Spleen (tissue), 13 donors: ENCODE measurements at places on chromosomes 2 and 18. TPM values are rescaled to one million over a fixed set of nuclear protein-coding genes. Genes with fewer than 3 reads are reported as not detected.

DNA sequence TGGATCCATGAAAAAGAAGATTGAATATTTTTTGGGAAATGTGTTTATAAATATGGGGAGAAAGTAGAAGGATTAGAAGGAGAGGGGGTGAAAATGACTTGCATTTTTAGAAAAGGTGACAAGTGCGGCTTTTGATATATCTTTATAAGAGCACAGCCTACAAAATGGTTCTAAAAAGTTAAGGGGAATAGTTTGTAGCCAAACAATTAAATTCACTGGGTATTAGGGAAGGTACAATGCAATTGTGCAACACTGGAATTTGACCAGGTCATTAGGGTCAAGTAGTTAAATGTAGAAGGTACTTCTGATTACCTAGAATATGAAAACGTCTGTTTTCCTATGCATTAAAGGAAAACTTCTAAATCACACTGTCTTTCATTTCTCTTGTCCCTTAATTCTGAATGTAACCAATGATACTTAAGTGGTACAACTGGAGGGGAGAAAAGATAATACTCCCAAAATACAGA is 44.5 kb upstream of the SERTAD2 start:
- DNase-seq, result no peak
- peak overlapping the region; percentile 39 for H3K27ac ChIP-seq
- no peaks in the 10 kb centered on the region for H3K36me3 ChIP-seq
- peaks cover 53% of the 10 kb centered on the region for H3K4me1 ChIP-seq
- no peaks in the 10 kb centered on the region for H3K27me3 ChIP-seq

DNA sequence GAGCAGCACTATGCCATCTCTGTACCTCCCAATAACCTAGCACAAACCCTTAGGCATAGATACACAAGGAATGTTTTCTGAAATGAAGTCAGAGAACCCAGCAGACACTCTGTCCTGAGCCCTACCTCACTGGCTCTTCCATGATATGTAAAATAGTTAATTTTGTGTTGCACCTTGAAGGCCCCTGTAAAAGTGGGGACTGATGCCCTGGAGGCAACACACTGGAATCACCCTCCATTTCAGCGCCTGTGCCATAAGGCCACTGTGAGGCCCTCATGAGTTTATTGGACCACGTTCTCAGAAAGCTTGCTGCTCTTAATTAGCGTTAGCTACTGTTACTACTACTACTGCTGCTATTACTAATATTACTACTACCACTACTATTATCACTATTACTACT is 670.1 kb upstream of the SOX11 start:
- H3K27me3 ChIP-seq, result no peaks in the 10 kb centered on the region
- no peak for DNase-seq
- H3K4me1 ChIP-seq, result no peaks in the 10 kb centered on the region
- no peaks in the 10 kb centered on the region for H3K36me3 ChIP-seq

- H3K4me3 ChIP-seq, result no peak overlapping the region
- H3K27ac ChIP-seq, result no peak overlapping the region
- DNase-seq, result no peak
- peaks cover 7% of the 10 kb centered on the region for H3K4me1 ChIP-seq
- no peaks in the 10 kb centered on the region for H3K27me3 ChIP-seq
- H3K36me3 ChIP-seq, result no peaks in the 10 kb centered on the region
Measured at GRCh38 chr2:17758118-17758517, 4.2 kb downstream of the GEN1 start.

The TSPYL6 gene
- total RNA-seq, result 0.14 TPM

The STARD6 gene
- total RNA-seq, result not detected

- no peak for DNase-seq
- peak overlapping the region; percentile 43 for H3K27ac ChIP-seq
- no peak overlapping the region for H3K4me3 ChIP-seq
- peaks cover 38% of the 10 kb centered on the region for H3K36me3 ChIP-seq
- H3K27me3 ChIP-seq, result no peaks in the 10 kb centered on the region
Measured at GRCh38 chr2:43255296-43255910, 29.0 kb upstream of the ZFP36L2 start.

- no peaks in the 10 kb centered on the region for H3K4me1 ChIP-seq
- H3K4me3 ChIP-seq, result no peak overlapping the region
- H3K36me3 ChIP-seq, result no peaks in the 10 kb centered on the region
- no peaks in the 10 kb centered on the region for H3K27me3 ChIP-seq
Measured at GRCh38 chr2:171547256-171547655, 25.0 kb downstream of the CYBRD1 start.

- no peak overlapping the region for H3K4me3 ChIP-seq
- H3K27ac ChIP-seq, result no peak overlapping the region
- H3K4me1 ChIP-seq, result no peaks in the 10 kb centered on the region
- no peaks in the 10 kb centered on the region for H3K36me3 ChIP-seq
- no peak for DNase-seq
Measured at GRCh38 chr18:63585988-63586387, 1.2 kb upstream of the SERPINB13 start.

DNA sequence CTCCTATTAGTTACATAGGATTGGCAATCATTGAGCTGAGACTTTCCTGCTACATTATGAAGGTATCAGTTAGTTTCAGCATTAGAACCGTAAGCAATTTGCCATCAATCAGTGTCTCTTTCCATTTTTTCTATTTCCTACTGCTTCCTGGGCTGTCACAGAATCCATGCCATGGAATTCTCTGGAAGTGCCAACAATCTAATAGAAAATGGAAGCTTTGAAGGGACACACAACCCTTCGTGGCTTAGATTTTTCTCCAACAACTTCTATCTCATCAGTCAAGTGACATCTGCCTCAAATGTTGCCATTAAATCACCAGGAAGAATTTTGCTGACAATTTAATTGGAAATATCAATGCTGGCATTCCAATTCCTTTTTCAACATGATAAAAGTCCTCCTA is 183.5 kb upstream of the PARD3B start:
- no peaks in the 10 kb centered on the region for H3K36me3 ChIP-seq
- H3K27ac ChIP-seq, result no peak overlapping the region
- no peak overlapping the region for H3K4me3 ChIP-seq
- no peak for DNase-seq
- H3K27me3 ChIP-seq, result no peaks in the 10 kb centered on the region

- H3K4me3 ChIP-seq, result no peak overlapping the region
- DNase-seq, result no peak
- H3K27me3 ChIP-seq, result no peaks in the 10 kb centered on the region
- no peak overlapping the region for H3K27ac ChIP-seq
Measured at GRCh38 chr2:143803936-143804335, 674.7 kb downstream of the ARHGAP15 start.

GRCh38 chr2:118309946-118310680 is 221.8 kb downstream of the INSIG2 start:
- peak overlapping the region; percentile 57 for H3K4me3 ChIP-seq
- DNase-seq, result no peak
- H3K27me3 ChIP-seq, result peaks cover 27% of the 10 kb centered on the region
- H3K36me3 ChIP-seq, result no peaks in the 10 kb centered on the region
- peaks cover 15% of the 10 kb centered on the region for H3K4me1 ChIP-seq

- no peaks in the 10 kb centered on the region for H3K4me1 ChIP-seq
- no peaks in the 10 kb centered on the region for H3K27me3 ChIP-seq
- DNase-seq, result no peak
- H3K27ac ChIP-seq, result no peak overlapping the region
- no peak overlapping the region for H3K4me3 ChIP-seq
- H3K36me3 ChIP-seq, result no peaks in the 10 kb centered on the region
Measured at GRCh38 chr2:66846887-66847286, 412.0 kb downstream of the MEIS1 start.

The CMPK2 gene
- 12.2 TPM for total RNA-seq

DNA sequence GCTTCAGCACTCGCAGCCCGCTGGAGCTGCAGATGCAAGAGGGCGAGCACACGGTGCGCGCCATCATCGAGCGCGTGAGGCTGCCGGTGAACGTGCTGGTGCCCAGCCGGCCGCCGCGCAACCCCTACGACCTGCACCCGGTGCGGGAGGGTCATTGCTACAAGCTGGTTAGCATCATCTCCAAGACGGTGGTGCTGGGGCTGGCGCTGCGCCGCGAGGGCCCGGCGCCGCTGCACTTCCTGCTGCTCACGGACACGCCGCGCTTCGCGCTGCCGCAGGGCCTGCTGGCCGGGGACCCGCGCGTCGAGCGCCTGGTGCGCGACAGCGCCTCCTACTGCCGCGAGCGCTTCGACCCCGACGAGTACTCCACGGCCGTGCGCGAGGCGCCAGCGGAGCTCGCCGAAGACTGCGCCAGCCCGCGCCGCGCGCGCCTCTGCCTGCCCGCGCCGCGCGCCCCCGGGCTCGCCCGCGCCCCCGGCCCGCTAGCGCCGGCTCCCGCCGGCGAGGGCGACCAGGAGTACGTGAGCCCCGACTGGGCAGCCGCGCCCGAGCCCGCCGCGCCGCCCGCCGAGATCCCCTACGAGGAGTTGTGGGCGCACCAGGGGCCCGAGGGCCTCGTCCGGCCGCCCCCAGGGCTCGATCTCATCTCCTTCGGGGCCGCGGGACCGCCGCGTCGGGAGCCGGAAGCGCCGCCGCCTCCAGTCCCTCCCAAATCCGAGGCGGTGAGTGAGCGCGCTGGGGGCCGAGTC is 11.8 kb downstream of the GAREM2 start:
- H3K27me3 ChIP-seq, result peaks cover 24% of the 10 kb centered on the region
- H3K27ac ChIP-seq, result peak overlapping the region; percentile 46
- H3K36me3 ChIP-seq, result no peaks in the 10 kb centered on the region
- H3K4me1 ChIP-seq, result peaks cover 30% of the 10 kb centered on the region

DNA sequence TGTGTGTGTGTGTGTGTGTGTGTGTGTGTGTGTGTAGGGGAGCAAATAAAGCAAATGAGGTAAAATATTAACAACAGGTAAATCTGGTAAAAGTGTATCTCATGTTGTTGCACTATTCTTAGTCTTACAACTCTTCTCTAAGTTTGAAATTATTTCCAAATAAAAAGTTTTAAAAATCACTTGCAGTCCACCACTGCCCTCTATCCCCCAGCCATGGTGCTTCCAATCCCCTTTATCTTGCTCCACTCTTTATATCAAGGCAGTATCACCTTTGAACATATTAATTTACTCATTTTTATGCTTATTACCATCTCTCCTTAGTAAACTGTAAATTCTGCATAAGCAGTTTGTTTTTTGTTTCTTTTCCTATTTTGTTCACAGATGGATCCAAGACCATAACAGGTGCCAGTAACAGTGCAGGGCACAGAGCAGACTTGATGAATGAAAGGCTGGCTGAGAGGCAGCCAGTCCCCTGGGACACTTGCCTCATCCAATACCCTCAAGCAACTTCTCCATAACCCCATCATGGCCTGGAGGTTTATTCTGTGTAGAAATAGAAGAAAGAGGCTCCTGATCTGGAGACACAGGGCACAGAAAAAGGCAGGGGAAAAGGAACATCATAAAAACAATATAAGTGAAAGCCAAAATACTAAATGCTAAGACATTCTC is 67.6 kb downstream of the LDAH start:
- H3K27ac ChIP-seq, result no peak overlapping the region
- DNase-seq, result no peak
- no peak overlapping the region for H3K4me3 ChIP-seq
- H3K36me3 ChIP-seq, result peaks cover 9% of the 10 kb centered on the region
- H3K4me1 ChIP-seq, result no peaks in the 10 kb centered on the region
- H3K27me3 ChIP-seq, result no peaks in the 10 kb centered on the region

The LYG2 gene
- total RNA-seq, result not detected

The CYP26B1 gene
- 3.5 TPM for total RNA-seq

DNA sequence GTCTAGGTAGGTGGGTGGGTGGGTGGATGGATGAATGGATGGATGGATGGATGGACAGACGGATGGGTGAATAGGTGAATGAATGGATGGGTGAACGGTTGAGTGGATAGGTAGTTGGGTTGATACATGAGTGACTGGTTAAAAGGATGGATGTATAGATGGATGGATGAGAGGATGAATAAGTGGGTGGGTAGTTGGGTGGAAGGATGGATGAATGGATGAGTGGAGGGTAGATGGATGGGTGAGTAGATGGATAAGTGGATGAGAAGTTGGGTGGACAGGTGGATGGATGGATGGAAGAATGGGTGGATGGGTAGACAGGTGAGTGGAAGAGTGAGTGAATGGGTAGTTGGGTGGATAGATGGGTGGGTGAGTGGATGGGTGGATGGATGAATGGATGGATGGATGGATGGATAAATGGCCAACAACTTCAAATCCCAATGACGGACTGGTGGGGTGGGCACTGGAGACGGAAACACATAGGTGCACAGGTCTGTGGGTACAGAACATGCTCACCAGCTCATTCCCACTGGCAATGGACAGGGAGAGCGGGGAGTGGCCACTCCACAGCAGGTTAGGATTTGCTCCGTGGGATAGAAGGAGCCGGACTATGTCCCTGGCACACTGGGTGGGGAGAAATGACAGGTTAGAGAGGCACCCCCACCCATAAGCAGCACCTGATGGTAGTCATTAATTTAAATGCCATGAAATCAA is 48.8 kb downstream of the ANKMY1 start:
- no peak overlapping the region for H3K4me3 ChIP-seq
- H3K36me3 ChIP-seq, result no peaks in the 10 kb centered on the region
- peaks cover 5% of the 10 kb centered on the region for H3K4me1 ChIP-seq
- H3K27ac ChIP-seq, result no peak overlapping the region
